ENCODE measurements at places on chromosomes 6 and 20. TPM values are rescaled to one million over a fixed set of nuclear protein-coding genes. Genes with fewer than 3 reads are reported as not detected.

The ADGRF1 gene
- total RNA-seq, result 0.17 TPM

The ADGB gene
- not detected for total RNA-seq

The CEP43 gene
- total RNA-seq, result 17.4 TPM

The MTFR2 gene
- total RNA-seq, result 4.5 TPM

The SFTA2 gene
- total RNA-seq, result not detected

The RIMS1 gene
- 6.7 TPM for total RNA-seq

The SULF2 gene
- 269 TPM for total RNA-seq

The TFAP2A gene
- 5.0 TPM for total RNA-seq

The CST2 gene
- not detected for total RNA-seq

The SH3BGRL2 gene
- 4.1 TPM for total RNA-seq

The BMP5 gene
- total RNA-seq, result 1.2 TPM

The FOXS1 gene
- 0.08 TPM for total RNA-seq

The ZKSCAN3 gene
- 4.1 TPM for total RNA-seq

The RFX6 gene
- not detected for total RNA-seq

The MYH7B gene
- not detected for total RNA-seq

The LHFPL5 gene
- not detected for total RNA-seq

The NUP43 gene
- 35.6 TPM for total RNA-seq

The COX4I2 gene
- total RNA-seq, result not detected

The OLIG3 gene
- not detected for total RNA-seq

The TSBP1 gene
- total RNA-seq, result not detected

The GLP1R gene
- not detected for total RNA-seq

The SLC32A1 gene
- total RNA-seq, result not detected

The PPP1R10 gene
- total RNA-seq, result 15.9 TPM

The SCUBE3 gene
- total RNA-seq, result not detected

The PROKR2 gene
- not detected for total RNA-seq

The RNF144B gene
- 0.31 TPM for total RNA-seq

The SMOC2 gene
- 0.66 TPM for total RNA-seq

The PRDM13 gene
- not detected for total RNA-seq

The RAB32 gene
- total RNA-seq, result 88.3 TPM

The EYS gene
- 0.17 TPM for total RNA-seq

The EYA4 gene
- total RNA-seq, result 33.7 TPM

The TRAPPC3L gene
- total RNA-seq, result 0.17 TPM

The PKIB gene
- total RNA-seq, result 5.2 TPM

The ZCCHC3 gene
- total RNA-seq, result 7.6 TPM

The TFAP2D gene
- total RNA-seq, result 0.14 TPM

The LY6G6D gene
- total RNA-seq, result not detected

The IL17A gene
- total RNA-seq, result not detected

The CHRNA4 gene
- not detected for total RNA-seq

The RSPH4A gene
- 0.06 TPM for total RNA-seq

The HCRTR2 gene
- total RNA-seq, result not detected

The GPX5 gene
- not detected for total RNA-seq

The PGC gene
- total RNA-seq, result not detected

The DBNDD2 gene
- 2.7 TPM for total RNA-seq

The BTNL2 gene
- not detected for total RNA-seq

The LZTS3 gene
- total RNA-seq, result 1.7 TPM

The BHLHE23 gene
- total RNA-seq, result not detected

The CGA gene
- not detected for total RNA-seq

The BPIFA1 gene
- total RNA-seq, result not detected

The DEFB124 gene
- total RNA-seq, result not detected

The GHRH gene
- total RNA-seq, result not detected

The TOP1 gene
- 14.3 TPM for total RNA-seq

The SMIM28 gene
- not detected for total RNA-seq

The STMND1 gene
- not detected for total RNA-seq

The TTK gene
- 32.3 TPM for total RNA-seq

The BANF2 gene
- total RNA-seq, result not detected

The PTCHD4 gene
- 3.9 TPM for total RNA-seq

The PLA2G7 gene
- not detected for total RNA-seq
